ENCODE measurements at places on chromosomes 2 and 18.

GRCh38 chr2:86185517-86186212 lies 9.6 kb downstream of the IMMT start:
- no peak for DNase-seq

DNA sequence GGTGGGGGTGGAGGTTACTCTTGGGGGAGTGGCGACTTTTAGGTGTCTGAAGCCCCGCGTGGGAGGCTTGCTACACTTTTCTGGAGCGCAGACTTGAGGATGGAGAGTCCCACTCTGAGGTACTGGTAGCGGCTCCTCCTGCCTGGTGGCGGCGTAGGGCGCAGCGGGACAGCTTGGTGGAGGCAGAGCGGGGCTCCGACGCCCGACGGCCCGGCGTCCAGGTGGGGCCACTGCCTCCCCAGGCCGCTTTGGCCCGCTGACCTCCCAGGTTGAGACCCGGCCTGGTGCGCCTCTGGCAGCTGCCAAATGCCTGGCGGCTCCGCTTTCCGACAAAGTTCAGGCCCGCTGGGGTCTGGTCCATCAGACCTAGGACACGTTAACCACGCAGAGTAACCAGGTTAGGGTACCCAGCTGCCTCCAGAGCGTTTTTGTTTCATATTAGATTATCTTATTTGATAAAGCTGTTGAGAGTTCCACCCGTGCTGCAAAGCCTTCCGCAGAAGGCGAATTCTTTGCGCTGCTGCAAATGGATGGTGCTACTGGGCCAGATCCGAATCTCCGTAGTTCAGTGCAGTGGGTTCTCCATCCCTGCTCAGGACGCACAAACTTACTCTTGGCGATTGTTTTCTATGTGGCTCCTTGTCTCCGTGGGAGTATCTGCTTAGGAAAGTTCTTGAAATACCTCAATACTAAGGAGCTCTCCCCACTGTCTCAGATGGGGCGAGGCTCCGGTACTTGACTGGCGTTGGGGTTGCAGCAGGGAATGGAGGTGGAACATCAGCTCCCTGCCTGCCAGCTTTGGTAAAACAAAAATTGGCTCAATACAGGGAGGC lies 405.9 kb downstream of the XIRP2 start:
- no peak for DNase-seq

DNA sequence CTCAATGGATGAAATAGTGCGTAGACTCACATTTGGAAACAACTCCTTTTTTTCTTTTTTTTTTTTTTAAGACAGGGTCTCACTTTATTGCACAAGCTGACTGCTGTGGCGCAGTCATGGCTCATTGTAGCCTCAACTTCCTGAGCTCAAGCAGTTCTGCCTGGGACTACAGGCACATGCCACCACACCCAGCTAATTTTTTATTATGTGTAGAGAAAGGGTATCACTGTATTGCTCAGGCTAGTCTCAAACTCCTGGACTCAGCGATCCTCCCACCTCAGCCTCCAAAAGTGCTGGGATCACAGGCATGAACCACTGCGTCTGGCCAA lies 17.4 kb downstream of the HAT1 start:
- DNase-seq, result no peak

GRCh38 chr2:240601831-240602160 lies 15.3 kb downstream of the CAPN10 start:
- no peak for DNase-seq

DNA sequence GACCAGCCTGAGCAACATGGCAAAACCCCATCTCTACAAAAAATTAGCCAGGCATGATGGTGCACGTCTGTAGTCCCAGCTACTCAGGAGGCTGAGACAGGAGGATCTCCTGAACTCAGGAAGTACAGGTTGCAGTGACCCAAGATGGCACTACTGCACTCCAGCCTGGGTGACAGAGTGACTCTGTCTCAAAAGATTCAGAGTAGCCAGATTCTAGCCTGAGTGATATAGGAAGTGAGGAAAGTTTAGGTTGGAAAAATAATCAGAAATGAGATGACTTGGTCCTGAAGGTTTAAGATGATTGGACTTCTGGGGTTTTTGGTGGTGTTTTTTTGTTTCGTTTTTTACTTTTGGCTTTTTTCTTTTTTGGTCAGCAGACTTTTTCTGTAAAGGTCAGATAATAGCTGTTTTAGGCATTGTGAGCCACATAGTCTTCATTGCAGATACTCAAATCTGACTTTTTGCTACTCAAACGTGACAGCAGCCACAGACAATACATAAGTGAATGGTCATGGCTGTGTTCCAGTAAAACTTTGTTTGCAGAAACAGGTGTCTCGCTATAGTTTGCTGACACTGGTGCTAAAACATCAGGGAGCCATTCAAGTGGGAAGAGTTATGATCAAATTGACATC lies 104.1 kb upstream of the UBXN4 start:
- no peak for DNase-seq

DNA sequence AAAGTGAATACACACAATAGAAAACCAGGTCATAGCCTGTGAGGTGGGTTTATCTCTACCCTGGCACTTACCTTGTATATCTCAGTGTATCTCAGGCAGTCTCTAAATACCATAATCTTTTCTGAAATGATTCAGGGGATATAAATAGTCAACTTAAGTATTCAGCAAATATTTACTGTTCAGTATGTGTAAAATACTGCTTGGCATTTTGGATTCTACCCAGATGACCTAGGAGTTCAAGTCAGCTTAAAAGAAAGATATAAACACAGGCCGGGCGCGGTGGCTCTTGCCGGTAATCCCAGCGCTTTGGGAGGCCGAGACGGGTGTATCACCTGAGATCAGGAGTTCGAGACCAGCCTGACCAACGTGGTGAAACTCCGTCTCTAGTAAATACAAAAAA lies 23.8 kb downstream of the GRHL1 start:
- DNase-seq, result no peak

- no peak for DNase-seq
These were observed 420.9 kb upstream of the POU3F3 start for GRCh38 chr2:104432991-104433390.

- DNase-seq, result no peak
These were observed 120.0 kb downstream of the DOCK10 start for GRCh38 chr2:224922142-224922727.

- no peak for DNase-seq
These were observed 57.4 kb downstream of the CCBE1 start for GRCh38 chr18:59639821-59640220.

GRCh38 chr2:66565291-66565690 lies 130.4 kb downstream of the MEIS1 start:
- DNase-seq, result no peak

DNA sequence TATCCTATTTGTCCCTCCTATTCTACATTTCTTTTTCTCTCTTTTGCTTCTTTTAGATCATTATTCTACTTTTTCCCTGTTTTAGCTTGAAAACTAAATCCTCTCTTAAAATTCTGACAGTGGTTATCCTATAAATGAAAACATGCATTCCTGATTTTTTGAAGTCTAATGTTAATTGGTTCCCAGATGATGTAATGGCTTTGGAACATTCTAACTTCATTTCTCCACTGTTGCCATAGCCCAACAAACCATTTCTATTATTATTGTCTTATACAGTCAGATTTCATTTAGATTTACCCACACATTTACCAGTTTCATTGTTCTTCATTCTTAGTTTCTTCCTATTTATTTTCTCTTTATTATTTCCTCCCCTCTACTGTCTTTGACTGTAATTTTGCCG lies 36.5 kb downstream of the SIGLEC15 start:
- no peak for DNase-seq

GRCh38 chr2:50754514-50754913 lies 277.4 kb downstream of the NRXN1 start:
- no peak for DNase-seq

- peak; percentile 70 for DNase-seq
These were observed 173.3 kb upstream of the ZFP36L2 start for GRCh38 chr2:43399515-43400264.

DNA sequence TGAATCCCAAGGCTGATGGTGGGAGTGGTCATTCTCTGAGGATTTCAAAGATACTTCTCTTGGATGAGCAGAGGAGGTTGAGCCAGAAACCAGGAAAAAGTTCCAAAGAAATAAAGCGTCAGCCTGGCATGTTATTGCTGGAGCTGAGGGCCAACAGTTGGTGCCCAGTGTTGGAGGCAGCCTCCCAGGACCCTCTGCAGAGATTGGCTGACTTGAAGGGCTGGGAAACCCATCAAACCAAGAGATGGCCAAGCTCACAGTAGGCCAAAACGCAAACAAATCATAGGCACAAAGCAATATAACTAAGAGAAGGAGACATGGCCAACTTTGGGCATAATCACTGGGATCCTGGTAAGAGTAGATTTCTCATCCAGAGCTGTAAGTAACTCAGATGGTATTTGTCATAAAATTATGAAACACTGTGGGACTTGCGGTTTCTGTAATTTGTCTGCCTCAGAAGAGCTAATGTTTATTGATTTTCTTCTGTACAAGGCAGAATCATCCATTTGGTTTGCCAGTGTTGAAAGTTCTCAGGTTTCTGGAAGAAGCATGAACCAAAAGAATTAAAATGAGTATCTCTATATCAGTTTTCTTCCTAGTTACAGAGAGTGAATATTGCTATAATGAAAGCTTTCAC lies 108.3 kb downstream of the ATL2 start:
- DNase-seq, result peak; percentile 18

DNA sequence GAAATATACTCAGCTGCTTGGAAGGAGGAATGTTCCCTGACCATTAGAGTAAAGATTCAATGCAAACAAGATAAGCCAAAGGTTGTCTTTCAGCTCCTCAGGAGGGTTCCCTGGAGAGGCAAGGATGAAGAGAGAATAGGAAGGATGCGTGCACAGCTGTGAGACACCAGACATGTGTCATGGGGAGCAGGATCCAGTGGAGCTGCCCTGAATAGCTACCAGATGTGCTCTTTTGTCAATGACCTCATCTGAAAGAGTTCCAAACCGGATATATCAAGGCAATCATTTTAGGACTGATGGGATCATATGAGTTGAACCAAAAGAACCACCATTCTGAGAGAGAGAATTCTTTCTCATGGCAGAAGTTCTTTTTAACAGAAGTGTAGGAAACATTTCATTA lies 490.6 kb downstream of the IRS1 start:
- DNase-seq, result peak; percentile 81

- no peak for DNase-seq
These were observed 1175.1 kb upstream of the ACVR2A start for GRCh38 chr2:146669735-146670134.

GRCh38 chr2:240480834-240481623 lies 45.6 kb downstream of the GPC1 start:
- DNase-seq, result no peak

GRCh38 chr2:98608962-98609604 lies 694 bp downstream of the UNC50 start:
- peak; percentile 47 for DNase-seq

GRCh38 chr2:30990176-30990575 lies 148.1 kb downstream of the GALNT14 start:
- DNase-seq, result no peak

GRCh38 chr2:3314626-3315025 lies 63.0 kb downstream of the EIPR1 start:
- no peak for DNase-seq

GRCh38 chr2:122507261-122507660 lies 751.8 kb downstream of the TSN start:
- DNase-seq, result no peak

- DNase-seq, result peak; percentile 58
These were observed 46.9 kb downstream of the DNMT3A start for GRCh38 chr2:25294573-25295462.

- DNase-seq, result no peak
These were observed 191.0 kb upstream of the FN1 start for GRCh38 chr2:215626812-215627281.

GRCh38 chr18:11042247-11042646 lies 107.1 kb downstream of the PIEZO2 start:
- no peak for DNase-seq

GRCh38 chr18:35817604-35818352 lies 154.7 kb upstream of the RMP24 start:
- no peak for DNase-seq

DNA sequence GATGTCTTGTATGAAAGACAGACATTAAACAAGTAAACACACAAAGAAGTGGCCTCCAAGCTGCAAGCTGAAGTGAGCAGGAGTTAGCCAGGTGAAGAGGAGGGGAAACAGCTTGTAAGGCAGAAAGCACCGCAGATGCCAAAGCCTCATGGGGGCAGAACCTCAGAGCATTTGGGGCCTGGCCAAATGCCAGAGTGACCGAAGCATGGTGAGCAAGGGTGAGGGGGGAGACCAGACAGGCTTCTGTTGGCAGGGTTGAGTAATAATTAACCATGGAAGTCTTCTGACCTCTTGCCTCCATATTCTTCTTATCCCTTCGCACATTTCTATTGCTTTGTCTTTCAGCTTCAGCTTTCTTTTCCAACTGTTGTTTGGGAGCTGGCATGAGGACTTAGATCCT lies 5.6 kb downstream of the QPCT start:
- no peak for DNase-seq

DNA sequence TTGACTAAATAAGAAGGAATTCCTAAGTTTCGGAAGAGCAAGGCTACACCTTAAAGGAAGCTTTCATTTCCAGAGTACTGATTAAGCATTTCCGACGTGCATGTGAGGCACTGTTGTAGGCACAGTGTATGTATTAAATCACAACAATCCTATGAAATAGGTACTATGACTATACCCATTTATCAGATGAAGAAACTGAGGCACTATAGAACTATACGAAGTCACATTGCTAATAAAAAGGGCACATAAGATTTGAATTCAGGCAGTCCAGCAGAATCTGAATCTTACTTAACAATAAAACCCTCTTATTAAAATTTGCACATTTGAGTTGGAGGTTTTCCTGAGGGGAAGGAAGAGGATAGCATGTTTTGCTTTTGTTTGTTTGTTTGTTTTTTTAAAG lies 243.5 kb upstream of the FANCL start:
- no peak for DNase-seq

DNA sequence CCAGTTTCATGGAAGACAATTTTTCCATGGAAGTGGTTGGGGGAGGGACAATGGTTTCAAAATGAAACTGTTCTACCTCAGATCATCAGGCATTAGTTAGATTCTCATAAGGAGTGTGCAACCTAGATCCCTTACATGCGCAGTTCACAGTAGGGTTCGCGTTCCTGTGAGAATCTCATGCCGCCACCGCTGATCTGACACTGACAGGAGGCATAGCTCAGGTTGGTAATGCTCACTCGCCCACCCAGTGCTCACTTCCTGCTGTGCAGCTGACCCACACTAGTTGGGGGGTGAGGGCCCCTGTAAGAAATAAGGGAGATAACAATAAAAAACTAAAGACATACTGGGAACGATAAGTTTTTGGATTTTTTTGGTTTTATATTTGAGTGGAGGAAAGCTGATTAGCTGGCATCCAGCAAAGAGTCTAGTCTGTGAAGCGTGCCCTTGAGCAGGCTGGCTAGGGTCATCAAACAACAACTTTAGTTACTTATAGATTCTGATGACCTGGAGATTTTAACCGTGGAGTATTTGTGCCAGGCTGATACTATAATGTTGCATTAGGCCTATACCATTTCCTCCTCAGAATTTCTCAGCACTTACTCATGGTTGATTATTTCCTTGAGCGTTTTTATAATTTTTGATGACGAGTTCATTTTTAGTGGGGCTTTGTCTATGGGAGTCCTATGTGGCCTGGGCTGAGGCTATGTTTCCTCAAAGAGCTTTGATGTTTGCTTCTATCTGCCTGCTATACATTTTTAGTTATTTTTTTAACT lies 6.3 kb upstream of the MCFD2 start:
- no peak for DNase-seq

- DNase-seq, result no peak
These were observed 7.9 kb downstream of the IMPA2 start for GRCh38 chr18:11989174-11989573.

- no peak for DNase-seq
These were observed 57.6 kb upstream of the CD302 start for GRCh38 chr2:159855557-159856061.
